ENCODE measurements at places on chromosomes 5 and 9.

DNA sequence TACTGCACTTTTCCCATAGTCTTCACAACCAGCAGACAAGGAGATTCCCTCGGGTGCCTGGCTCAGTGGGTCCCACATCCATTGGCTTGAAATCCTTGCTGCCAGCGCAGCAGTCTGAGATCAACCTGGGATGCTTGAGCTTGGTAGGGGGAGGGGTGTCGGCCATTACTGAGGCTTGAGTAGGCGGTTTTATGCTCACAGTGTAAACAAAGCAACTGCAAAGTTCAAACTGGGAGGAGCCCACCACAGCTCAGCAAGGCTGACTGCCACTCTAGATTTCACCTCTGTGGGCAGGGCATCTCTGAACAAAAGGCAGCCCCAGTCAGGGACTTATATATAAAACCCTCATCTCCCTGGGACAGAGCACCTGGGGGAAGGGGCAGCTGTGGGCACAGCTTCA, 512.3 kb upstream of the MPDZ start:
- no peak for DNase-seq

DNA sequence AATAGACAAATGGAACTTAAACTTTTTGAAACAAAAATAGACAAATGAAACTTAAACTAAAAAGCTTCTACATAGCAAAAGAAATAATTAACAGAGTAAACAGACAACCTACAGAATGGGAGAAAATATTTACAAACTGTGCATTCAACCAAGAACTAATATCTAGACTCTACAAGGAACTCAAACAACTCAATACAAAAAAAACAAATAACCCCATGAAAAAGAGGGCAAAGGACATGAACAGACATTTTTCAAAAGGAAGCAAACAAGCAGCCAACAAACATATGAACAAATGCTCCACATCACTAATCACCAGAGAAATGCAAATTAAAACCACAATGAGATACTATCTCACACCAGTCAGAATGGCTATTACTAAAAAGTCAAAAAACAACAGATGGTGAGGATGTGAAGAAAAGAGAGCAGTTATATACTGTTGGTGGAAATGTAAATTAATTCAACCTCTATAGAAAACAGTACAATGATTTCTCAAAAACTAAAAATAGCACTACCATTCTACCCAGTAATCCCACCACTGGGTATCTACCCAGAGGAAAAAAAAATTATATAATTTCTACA, 170.8 kb upstream of the RGMB start:
- no peak for DNase-seq

- no peak for DNase-seq
These were observed 141.1 kb upstream of the DAP start for GRCh38 chr5:10902145-10902544.

DNA sequence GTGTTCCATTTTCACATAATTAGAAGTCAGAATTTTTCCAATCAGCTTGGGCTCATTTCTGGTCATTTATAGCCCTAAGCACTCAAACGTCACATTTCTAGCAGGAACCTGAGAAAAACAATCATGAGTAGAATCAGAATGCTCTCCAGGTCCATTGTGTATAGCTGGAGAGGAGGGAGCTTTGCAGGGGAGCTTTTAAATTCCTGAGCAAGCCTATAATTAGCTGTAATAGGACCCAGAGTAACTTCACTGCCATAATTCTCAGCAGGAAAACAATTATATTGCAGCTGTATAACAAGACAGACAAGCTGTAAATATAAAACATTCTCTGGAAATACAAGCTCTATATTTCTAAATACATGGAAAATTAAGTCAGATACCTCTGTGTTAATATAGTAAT, 637.6 kb upstream of the SGCD start:
- DNase-seq: no peak

DNA sequence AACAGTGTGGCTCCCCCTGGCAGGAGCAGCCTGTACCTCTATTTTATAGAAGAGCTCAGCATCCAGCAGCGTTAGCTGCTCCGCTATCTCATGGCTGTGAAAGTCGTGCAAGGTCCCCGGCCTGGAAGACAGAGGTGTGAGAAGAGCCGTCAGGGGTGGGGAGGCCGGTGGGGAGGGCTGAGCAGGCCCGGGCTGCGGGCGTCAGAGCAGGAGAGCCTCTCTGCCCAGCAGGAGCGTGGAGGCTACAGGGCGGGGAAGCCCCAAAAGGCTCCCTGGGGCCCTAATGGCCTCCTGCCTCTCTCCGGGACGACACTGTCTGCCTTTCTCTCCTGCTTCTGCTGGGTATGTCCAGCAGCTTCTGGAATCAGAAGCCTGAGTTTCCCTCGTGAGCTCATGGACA, 42.6 kb downstream of the PRRT1B start:
- no peak for DNase-seq

DNA sequence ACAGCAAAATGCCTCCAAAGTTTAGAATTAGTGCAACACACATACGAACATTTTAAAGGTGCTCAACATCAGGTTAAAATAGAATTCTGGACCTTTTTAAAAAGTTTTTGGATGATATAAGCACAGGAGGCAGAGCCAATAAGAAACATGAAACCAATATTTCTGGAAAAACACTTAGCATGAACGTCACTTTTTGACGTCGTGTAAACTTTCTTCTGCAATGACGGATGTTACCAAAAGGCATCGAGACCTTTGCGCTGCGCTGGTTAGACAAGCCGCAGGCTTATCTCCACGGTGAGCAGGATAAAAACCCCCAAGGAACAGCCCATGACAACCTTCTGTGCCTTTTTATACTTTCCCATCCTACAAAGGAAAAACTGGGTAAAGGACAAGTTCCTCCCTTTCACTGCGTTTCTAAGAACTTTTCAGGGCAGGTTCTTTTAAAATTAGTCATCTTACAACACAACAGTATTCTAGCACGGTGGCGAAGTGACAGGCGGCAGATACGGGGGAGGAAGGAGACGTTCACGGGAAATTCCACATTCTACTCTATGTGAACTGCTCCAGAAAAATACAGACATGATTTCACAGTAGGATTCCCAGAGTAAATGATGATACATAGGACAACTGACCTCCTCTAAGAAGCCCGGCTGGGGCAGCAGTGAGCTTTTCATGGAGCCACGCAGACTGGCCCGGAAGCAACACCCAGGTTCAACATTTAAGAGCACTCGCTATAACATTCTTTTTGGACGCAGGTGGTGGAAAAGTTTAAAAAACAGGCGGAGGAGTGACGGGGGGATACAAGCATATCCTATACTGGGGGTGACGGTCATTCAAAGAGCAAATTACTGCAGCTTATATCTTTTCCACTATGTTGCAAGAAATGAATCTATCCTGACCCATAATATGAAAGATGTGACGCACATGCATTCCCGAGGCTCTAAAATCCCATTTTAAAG, 52.4 kb downstream of the USP20 start:
- DNase-seq: no peak

- no peak for DNase-seq
These were observed 83.9 kb upstream of the HSPA9 start for GRCh38 chr5:138659121-138659520.

- DNase-seq: no peak
These were observed 4.8 kb upstream of the GPR150 start for GRCh38 chr5:95615164-95615467.

GRCh38 chr9:125258832-125259534, 2.6 kb upstream of the GAPVD1 start:
- no peak for DNase-seq

GRCh38 chr5:55036477-55036876, 12.4 kb downstream of the GZMK start:
- no peak for DNase-seq

DNA sequence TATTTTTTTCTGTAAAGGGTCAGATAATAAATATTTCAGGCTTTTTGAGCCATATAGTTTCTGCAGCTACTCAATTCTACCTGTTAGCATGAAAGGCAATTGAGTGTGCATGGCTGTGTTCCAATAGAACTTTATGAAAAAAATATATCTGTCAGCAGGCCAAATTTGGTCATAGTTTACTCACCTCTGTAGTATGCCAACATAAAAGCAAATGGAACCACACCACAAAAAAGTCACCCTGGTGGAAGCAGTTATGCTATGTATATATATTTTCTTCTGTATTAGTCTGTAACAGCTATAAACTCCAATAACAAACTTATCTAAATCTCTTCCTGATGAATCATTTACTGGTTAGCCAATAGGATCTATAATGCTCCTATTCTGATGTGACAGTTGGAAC, 3.4 kb downstream of the SLC38A9 start:
- DNase-seq: no peak

- DNase-seq: no peak
These were observed 703 bp downstream of the FAM120AOS start for GRCh38 chr9:93452710-93453046.

GRCh38 chr5:173029499-173029921, 26.6 kb upstream of the CREBRF start:
- no peak for DNase-seq

DNA sequence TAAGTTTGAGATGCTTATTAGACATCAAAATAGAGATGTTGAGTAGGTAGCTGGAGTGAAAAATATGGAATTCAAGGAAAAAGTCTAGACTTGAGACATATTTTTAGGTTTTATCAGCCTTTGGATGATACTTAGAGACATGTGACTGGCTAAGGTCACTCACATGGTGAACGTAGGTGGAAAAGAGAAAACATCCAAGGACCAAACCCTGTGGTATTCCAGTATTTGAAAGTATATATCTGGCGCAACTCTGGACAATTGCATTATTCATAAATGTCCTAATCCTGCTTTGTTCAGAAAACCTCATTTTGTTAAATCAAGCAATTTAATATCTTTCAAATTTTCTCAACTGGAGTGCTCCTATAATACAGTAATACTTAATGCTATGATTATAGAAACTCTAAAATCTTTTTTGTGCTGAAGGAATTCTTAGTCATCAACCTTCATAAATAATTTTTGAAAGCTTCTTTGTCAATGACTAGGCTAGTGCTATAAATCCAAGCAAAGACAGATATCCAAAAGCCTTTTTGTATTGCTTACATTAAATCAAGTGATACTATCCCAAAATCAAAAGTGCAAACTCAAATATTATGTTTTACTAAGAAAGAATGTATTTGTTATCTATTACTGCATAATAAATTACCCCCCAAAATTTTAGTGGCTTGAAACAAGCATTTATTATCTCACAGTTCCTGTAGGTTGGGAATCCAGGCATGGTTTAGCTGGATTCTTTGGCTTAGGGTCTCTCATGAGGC, 452.0 kb downstream of the ENC1 start:
- DNase-seq: no peak

DNA sequence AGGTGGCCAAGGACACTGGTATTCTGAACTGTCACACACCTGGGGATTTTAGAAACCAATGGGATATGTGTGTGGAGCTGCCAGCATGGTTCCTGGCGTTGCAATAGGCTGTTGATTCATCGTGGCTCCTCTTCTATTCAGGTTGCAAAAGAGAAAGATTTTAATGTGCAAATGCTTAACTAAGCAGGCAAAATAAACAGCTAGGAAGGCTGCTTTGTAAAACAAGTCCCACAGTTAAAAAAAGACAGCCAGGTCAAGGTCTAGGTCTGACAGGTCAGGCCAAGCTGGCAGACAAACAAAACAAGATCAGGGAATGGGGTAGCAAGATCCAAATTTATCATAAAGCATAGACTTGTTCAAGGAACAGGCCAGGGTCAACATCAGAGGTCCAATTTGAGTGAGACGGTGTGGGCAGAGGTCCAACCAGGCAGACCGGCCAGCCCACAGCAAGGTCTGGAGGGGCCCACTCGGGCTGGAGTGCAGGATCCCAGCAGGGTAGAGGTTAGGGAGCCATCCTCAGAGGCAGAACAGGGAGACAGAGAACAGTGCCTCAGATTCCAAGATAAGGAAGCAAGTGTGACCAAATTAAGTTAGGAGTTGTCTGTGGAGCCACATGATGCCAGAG, 45.6 kb downstream of the SUB1 start:
- DNase-seq: no peak

DNA sequence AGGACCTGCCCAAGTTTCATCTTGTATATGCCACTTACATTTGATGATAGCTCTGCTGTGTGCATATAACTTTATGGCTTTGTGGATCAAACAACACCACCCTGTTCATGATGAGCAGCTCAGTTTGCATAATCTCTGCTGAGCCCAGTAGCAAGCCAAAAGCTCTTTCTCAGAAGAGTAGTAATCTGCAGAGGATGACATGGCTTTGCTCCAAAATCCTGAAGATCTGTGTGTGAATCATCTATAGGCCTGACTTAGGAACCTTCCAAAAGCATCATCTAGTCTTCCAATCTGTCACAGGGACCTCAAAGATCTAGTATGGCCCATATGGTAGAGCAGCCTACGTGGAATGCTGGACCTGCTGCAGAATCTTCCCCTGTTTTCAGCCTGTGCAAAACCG, 394.6 kb downstream of the PSAT1 start:
- DNase-seq: no peak

DNA sequence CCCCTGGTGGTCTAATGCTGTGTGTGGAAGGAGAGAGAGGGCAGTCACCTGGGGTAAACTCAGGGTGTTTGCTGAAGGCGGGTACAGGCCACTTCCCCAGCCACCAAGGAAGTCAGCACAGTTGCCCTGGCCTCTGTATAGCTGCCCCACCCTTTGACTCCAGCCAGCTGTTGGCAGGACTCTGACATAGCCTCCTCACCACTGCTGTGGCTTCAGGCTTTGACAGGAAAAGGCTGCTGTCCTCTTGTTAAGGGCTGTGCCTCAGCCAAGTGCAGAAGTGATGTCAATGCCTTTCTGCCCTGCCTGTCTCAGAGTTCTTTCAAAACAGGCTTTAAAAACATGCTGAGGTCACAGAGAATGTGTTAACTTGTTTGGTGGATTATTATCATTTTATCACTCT, 487.2 kb upstream of the KLF4 start:
- no peak for DNase-seq

GRCh38 chr5:107487056-107487542, 183.6 kb downstream of the EFNA5 start:
- no peak for DNase-seq

DNA sequence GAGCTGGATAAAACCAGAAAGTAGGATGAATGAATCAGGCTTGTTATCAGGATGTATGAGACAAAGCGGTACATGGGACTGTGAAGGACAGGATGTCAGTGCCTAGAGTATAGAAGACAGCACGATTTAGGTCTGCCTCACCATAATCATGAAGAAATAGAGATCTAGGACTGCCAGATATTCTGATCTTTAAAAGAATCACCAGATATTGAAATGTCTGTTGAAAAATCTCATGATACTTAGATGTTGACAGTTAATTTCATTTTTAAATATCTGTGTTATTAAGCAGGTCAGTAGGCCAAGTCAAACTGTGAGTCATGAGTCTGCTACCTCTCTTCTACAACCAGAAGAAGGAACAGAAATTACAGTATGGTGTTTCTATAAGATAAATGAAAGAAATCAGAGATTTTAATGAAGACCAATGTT, 65.0 kb downstream of the ST8SIA4 start:
- no peak for DNase-seq

DNA sequence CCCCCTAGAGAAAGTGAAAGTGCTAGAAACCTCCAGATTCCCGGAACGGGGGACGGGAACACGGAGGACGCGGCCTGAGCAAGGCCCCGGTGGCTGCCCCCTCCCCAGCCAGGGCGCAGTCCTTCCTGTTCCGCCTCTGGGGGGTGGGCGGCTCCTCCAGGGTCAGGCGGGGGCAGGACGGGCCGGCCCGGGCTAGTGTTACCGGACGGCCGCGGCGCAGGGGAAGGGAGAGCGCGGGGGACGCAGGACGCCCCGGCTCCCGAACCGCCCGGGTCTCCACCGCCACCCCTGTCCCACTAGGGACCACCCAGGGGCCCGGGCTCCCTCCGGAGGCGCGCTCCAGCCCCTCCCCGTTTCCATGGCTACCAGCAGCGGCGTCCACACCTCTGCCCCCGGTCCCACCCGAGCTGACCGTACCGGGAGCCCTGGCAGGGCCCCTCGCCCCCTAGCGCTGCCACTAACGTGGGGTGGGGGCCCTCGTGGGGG, 579 bp downstream of the SLC12A7 start:
- DNase-seq: no peak

- no peak for DNase-seq
These were observed 14.6 kb downstream of the URM1 start for GRCh38 chr9:128385496-128386460.
